ENCODE measurements at places on chromosomes 2 and 18.

DNA sequence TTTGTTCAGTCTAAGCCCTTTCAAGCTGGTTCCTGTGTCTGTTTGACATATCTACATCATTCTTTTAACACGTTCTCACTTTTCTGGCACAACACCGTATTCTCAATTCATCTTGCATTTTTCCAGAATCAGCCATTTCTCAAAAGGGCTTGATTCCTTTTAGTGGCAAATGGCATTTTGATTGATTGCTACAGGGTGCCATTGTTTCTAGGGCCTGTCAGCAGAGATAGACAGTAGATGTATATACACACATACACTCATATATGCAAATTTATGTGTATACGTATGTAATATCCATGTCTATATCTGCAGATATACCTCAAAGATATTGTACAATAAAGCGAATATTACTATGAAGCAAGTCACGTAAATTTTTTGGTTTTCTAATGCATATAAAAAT, 367.9 kb upstream of the TNP1 start:
- no peak for DNase-seq

GRCh38 chr2:205500065-205500464, 182.2 kb upstream of the NRP2 start:
- no peak for DNase-seq

- no peak for DNase-seq
Observed at GRCh38 chr18:63917817-63918216, 10.1 kb downstream of the SERPINB10 start.

GRCh38 chr2:235054919-235055318, 103.1 kb downstream of the SH3BP4 start:
- DNase-seq, result no peak

DNA sequence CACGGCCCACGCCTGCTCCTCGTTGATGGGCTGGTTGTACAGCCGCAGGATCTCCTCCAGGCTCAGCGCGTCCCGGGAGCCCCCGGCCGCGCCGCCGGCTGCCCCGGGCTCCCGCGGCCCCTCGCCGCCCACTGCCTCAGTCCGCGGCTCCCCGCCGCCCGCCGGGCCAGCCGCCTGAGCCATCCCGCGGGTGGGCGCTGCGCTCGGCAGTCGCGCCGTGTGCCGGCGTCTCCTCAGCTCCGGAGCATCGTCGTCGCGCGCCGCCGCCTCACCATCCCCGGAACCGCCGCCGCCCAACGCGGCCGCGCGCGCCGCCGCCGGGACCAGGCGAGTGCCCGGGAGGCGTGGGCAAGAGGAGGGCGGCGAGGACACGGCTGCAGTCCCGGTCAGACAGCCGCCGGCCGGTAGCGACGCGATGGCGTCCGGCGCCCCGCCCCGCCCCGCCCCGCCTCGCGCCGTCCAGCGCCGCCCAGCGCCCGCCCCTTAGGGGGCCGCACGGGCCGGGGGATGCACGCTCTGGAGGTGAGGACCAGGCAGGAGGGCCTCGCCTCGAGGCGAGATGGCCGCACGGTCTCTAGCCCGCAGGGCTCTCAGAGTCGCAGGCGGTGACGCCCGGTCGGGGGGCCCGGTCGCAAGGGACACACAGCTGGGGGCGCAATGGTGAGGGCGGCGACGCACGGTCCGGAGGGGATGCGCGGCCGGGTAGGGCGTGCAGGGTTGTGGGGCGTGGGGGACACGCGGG, at the start of gene SPIRE1:
Gene SPIRE1 (minus strand): TSS at position 424 of the 742 bp plus-strand sequence. CDS start 241 bp downstream, at position 183.
- DNase-seq, result peak; percentile 80

GRCh38 chr18:58429442-58429841, 199.4 kb downstream of the ALPK2 start:
- DNase-seq, result no peak

DNA sequence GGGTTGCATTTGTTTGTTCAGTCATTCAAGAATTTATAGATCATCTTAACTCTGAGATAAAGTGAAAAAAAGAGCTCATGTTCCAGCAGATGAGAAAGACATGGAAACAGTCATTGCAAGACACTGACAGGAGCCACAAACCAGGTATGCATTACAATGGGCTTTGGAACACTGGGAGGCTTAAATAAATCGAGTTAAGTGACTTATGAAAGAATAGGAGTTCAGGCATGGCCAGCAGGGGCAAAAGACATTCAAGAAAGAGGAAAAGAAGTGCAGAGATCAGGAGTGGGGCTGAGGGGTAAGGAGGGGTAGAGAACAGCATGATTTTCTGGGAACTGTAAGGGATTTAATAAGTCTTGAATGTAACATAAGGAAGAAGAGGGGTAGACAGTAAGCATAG, 121.2 kb upstream of the EPC2 start:
- no peak for DNase-seq

DNA sequence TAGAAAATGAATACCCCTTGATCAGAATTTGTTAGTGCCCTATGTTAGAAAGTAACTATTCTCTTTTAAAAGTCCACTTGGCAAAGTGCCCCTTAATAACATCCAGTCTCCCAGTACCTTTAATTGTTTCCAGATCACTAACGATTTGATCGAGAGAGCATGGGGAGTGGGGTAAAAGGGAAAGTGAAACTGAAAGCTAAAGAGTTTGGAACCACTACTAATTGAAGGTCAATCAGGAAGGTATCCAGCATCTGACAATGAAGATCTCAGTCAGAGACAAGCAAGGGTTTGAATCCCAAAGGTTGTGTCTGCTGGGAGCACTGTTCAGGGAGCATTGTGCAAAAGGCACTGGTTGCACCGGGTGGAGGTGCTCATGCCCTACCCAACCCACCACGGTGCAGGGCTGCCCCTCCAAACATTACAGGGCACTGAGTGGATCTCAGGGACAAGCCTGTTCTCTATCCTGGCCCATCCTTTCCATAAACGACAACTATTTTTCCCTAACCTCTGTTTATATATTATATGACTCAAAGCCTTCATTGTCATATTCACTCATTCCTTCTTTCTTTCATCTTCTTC, 14.6 kb upstream of the RIT2 start:
- peak; percentile 33 for DNase-seq

- no peak for DNase-seq
Observed at GRCh38 chr2:42976351-42976750, 184.0 kb upstream of the HAAO start.

DNA sequence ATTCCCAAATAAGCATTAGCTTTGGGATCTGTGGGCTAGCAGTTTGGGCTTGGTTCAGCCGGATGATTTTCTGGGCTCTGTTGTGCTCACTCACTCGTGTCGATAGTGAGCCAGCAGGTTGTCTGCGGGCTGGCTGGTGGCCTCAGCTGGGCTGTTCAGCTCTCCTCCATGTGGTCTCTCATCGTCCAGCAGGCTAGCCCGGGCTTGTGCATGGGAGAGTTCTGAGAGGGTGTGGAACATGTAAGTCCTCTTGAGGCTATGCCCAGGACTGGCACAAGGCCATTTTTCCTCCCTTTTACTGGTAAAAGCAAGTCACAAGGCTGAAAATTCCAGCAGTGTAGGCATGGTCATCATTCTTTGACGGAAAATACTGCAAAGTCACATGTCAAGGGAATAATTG, 38.5 kb downstream of the NTSR2 start:
- peak; percentile 7 for DNase-seq

All from GM23248 (cell line).